NAMALWA (cell line): ENCODE measurements at places on chromosomes 12 and 14.
A peak's percentile ranks its signal among the peaks of the same experiment; 100 is the strongest.

- DNase-seq: no peak
Measured at GRCh38 chr12:122086116-122086515, 7.6 kb downstream of the MLXIP start.

GRCh38 chr14:46964378-46964777 is 312.8 kb upstream of the RPL10L start:
- DNase-seq: no peak

DNA sequence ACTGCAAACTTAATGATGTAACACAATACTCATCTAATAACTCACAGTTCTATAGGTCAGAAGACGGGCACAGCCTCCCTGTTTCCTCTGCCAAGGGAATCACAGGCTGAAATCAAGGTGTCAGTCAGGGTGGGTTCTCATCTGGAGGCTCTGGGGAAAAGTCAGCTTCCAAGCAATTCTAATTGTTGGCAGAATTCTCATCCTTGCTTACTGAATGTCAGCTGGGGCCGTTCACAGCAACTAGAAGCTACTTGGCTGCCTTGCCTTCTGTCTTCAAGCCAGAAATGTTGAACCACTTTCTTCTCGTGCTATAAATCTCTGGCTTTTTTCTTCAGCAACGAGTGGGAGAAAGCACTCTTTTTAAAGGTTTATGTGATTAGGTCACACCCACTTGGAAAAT is 80.1 kb upstream of the PDZRN4 start:
- DNase-seq: no peak

DNA sequence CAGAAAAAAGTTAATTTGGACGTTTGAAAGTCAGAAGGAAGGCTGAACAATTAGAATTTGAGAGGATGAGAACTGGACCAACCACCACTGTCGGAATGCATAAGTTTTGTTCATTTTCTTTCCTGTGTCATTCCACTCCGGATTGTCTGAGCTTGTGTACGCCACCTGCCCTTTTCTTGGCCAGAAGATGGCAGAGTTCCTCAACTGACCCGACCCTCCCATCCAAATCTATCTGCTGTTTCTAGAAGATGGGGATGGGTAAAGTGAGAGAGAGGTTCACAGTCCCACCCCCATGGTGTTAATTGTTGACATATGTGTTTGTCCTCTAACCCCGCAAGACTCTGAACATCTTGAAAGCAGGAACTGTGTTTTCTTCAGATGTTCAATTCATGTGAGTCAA is 388.0 kb downstream of the VRK1 start:
- DNase-seq: peak; percentile 19

DNA sequence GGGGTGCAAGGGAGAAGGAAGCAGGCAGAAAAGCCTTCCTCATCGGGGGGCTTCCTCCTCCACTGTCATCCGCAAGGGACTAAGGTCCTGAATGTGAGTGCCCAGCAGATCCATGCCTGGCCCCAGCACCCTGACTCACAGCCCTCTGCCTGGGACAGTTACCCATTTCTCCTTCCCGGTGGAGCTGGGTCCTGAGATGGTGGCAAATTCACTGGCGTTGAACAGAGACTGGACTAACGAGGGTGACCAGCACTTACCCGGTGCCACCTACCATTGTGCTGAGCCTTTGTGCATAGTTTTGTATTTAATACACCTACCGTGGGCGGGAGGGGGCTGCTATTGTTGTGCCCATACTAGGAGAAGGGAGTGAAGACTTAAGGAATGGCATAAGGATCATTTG is 30.9 kb upstream of the PLEKHG6 start:
- no peak for DNase-seq

DNA sequence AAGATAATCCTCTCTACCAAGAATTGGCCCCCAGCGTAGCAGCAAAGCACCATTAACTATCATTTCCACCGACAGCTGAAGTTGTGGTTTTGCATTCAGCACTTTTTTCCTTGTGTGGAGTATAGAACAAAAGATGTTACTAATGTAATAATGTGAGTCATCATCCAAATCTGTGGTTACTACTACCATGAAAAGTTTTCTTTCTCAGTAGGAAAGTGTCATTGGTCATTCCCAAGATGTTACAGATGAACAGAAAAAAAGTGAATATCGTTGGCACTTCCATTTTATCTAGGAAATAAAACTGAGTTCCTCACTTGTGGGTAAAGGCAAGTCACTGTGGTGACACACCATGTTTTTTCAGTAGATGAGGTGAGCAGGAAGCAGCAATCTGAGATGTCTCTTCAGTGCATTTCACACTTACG is 30.3 kb upstream of the IFNG start:
- no peak for DNase-seq

- no peak for DNase-seq
Measured at GRCh38 chr14:56648508-56649301, 69.1 kb downstream of the TMEM260 start.

- DNase-seq: no peak
Measured at GRCh38 chr12:53097207-53097563, 282 bp upstream of the IGFBP6 start.

DNA sequence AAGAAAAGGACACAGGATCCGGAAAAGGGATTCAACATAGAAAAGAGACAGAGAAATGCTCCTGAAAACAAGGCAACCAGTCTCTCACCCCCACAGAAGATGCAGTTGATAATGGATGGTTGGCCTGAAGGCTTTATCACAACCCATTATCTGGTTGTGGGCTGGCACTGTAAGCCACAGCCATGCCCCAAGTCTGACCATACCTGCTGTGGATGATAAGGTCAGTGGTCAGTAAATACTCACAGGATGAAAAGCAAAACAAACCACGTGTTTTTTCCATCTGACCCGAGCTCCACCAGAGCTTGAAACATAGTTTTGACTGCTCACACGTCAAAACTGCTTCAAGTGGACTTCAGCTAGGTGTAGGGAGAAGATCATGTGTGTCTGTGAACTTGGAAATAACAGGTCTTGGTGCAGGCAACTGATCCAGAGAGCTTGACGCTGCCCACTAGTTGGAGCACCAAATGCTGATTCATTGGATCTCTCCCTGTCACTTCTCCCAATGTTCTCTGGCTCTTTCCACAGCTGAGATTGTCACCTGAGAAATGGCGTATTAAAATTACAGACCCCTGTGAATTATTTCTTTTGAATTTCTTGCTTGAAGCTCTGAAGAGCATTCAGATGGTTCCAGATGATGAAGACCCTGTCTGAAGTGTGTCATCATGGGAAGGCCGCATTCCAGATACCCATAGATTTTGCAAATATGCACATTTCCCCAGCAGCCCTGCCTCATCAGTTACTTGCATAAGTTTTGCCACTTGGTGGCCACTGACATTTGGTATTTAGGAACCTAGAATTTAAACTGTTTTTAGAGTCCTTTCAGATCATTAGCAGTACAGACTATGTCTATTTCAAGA is 8.5 kb downstream of the TMEM233 start:
- DNase-seq: no peak

- no peak for DNase-seq
Measured at GRCh38 chr14:41806366-41806975, 199.8 kb downstream of the LRFN5 start.

- DNase-seq: no peak
Measured at GRCh38 chr14:56224691-56225681, 106.8 kb downstream of the PELI2 start.

GRCh38 chr14:75875958-75876357 is 105.8 kb downstream of the TGFB3 start:
- DNase-seq: no peak

DNA sequence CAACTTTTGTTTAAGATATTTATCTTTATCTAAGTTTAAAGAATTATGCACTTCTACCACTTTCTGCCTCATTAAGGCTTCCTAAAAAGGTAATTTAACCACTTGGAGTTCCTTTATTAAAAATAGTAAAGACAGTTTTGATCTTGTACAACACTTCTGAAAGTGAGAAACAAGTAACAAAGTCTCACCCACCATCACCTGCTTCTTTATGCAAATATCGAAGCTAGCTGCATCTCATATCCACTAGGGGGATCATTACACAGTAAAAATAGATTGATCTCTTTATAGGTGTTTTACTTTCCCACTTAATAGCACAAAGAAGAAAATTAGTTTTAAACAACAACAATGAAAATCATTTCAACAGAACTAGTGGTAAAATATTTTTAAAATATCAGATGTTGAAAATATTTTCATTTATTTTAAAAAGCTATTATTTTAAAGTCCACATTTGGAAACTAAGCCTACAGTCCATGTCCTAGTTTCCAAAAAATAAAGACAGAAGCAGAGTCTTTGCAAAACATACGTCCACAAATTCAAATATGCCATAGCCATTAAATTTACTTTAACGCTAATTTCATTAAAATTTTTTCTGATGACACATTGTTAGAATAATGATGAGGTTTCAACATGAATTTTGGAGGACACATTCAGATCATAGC is 160.0 kb upstream of the SOX5 start:
- peak; percentile 63 for DNase-seq

GRCh38 chr14:36647417-36647823 is 14.2 kb upstream of the PAX9 start:
- DNase-seq: no peak

DNA sequence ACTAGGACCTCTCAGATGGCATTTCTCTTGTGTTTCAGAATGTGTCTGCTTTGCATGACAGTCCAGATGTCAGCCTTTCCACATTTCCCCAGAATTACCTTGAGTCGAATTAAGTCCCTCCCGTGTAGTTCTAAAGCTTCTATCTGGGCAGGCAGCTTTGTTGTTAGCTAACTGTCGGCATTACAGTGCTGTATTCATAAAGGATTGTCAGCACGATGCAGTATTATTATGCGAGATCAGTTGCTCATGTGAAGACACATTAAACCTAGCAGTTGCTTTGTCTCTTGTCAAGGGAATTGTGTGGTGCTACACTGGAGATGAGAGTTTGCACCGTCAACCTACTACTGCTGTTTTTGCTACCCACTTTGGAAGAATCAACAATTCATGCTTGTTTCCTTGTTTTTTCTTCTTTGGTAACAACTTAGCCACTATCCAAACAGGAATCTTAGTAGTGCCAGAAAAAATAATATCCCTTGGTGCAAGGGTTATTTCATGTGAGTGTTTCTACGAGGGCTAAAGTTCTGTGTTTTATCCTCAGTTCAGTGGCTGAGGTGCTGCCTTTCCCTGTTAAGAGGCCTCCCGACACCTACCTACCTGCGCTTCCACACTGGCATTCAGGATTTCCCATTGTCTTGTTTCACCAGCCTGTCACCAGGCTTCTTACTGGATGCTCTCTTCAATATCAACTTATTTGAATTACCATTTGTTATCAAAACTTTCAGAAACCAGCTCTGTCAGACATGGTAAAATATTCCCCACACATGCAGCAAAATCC is 297.9 kb upstream of the G2E3 start:
- no peak for DNase-seq

DNA sequence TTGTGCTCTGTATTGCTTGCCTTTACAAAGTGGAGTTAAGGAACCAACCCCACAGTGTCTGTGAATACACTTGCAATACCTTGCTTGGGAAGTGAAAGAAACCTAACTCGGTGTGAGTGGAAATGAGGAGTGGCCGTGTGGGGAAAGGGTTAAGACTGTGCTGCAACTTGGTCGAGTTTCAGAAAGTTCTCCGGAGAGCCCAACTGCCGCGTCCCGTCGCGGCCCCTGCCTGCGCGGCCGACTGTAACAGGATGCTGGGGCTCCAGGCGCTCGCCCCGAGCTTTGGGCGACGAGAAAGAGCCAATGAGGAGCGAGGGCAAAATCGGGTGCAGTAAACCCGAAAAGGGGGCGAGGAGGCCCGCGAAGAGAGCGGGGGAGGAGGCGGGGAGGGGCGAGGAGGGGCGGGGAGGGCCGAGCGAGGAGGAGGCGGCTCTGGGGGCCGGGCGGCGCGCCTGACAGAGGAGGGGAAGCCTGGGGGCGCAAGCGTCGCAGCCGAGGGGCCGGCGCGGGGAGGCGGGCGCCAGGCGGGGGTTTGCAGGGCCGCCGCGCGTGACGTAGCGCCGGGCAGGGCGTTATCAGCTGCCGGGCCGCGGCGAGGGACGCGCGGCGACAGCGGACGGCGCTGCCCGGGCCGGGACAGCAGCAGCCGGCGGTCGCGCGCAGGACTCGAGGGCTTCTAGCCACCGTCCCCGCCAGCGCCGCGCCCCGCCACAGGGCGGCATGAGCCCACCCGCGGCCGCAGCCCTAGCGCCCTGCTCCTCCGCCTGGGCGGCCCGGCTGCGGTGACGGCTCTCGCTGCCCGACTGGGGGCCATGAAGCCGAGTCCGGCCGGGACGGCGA is at the start of gene DACT1:
Gene DACT1, plus strand, starts transcription at position 572 of the 840 bp plus-strand sequence. Its CDS starts 241 bp downstream, at position 813.
- DNase-seq: no peak

- DNase-seq: no peak
Measured at GRCh38 chr12:123126294-123127181, 24.4 kb downstream of the PITPNM2 start.
